ENCODE measurements at places on chromosomes 5 and 9. TPM values are rescaled to one million over a fixed set of nuclear protein-coding genes. Genes with fewer than 3 reads are reported as not detected.

DNA sequence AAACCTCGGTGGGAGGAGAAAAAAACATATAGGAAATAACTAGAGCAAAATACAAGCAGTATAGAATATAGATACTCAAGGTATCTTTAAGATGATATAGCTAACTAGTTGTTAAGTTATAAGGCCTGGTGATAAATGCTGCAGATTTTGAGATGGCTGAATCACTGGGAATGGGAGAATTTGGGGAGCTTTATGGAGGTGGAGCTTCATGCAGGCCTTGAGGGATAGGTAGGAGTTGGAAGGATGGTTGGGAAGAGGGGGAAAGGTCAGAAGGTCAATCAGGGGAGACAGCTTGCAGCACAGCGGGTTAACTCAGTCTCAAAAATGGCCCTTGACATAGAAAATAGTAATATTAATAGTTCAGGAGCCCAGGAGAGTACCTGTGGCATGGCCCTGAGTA lies 34.8 kb downstream of the RAI14 start:
- no peak overlapping the region for H3K4me3 ChIP-seq
- H3K27me3 ChIP-seq, result no peaks in the 10 kb centered on the region
- DNase-seq, result peak; percentile 4
- peak overlapping the region; percentile 73 for H3K27ac ChIP-seq
- peaks cover 75% of the 10 kb centered on the region for H3K4me1 ChIP-seq
- peaks cover 61% of the 10 kb centered on the region for H3K36me3 ChIP-seq

Gene TLN1
- 306 TPM for total RNA-seq

Gene FUT7
- not detected for total RNA-seq

Gene SHISAL2B
- total RNA-seq, result not detected

Gene TAF11L9
- not detected for total RNA-seq

Gene IFNB1
- total RNA-seq, result not detected

- H3K4me3 ChIP-seq, result no peak overlapping the region
- H3K36me3 ChIP-seq, result peaks cover 63% of the 10 kb centered on the region
Observed at GRCh38 chr5:37308793-37309192, 59.6 kb upstream of the CPLANE1 start.

All from osteoblast (primary cell).